ENCODE measurements at places on chromosomes 16 and 17.
A peak's percentile ranks its signal among the peaks of the same experiment; 100 is the strongest.

GRCh38 chr16:23145186-23145585 lies 4.1 kb downstream of the USP31 start:
- DNase-seq, result no peak

GRCh38 chr16:66376114-66376513 lies 9.6 kb downstream of the CDH5 start:
- no peak for DNase-seq

GRCh38 chr16:85683363-85683762 lies 5.4 kb downstream of the GINS2 start:
- DNase-seq, result no peak

DNA sequence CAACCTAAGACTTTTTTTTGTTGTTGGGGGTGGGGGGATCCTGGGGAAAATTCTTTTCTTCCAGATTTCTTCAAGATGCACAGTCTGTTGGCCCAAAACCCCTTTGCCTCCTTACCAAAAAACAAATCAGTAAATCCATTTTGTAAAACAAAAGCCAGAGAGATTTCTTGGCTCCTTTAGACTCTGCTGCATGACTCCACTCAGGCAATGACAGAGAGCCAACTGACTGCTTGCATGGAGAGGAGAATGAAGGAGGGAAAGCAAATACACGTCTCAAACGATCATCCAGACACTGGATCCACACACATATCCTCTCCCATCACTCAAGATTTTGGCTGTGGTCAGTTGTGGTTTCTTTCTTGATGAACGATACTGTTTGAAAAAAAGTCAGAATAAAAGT lies 13.8 kb downstream of the COPRS start:
- DNase-seq, result no peak

DNA sequence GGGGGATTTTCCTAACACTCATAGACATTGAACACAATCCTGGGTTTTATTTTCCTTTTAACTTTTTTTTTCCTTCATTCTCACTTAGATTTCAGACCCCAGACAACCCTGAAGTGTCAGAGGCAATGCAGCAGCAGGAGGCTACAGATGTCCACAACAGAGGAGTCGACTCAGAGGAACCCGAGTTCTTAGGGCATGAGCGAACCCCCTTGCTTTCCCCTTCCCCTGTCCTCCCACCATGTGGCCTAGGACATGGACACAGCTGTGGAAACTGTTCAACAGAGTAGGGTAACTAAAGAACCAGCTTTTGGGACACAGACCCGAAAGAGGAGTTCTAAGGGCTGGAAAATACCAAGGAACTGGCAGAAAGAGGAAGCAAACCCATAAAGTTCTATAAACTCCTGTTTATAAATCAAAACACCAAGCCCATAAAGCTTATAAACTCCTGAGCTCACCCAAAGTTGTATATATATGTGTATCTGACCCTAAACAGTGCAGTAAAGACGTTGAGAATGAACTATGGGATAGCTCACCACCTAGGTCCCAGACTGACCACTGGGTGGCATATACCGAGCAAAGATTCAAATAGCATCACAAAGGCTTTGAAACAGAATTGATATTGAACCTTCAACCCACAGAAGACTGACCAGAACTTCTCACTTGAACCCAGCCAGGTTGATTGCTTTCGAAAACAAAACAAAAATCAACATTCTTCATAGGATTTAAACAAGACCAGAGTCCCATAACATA lies 33.9 kb downstream of the CMTM4 start:
- peak; percentile 58 for DNase-seq

- no peak for DNase-seq
These were observed 53.0 kb downstream of the EPN2 start for GRCh38 chr17:19290066-19290705.

DNA sequence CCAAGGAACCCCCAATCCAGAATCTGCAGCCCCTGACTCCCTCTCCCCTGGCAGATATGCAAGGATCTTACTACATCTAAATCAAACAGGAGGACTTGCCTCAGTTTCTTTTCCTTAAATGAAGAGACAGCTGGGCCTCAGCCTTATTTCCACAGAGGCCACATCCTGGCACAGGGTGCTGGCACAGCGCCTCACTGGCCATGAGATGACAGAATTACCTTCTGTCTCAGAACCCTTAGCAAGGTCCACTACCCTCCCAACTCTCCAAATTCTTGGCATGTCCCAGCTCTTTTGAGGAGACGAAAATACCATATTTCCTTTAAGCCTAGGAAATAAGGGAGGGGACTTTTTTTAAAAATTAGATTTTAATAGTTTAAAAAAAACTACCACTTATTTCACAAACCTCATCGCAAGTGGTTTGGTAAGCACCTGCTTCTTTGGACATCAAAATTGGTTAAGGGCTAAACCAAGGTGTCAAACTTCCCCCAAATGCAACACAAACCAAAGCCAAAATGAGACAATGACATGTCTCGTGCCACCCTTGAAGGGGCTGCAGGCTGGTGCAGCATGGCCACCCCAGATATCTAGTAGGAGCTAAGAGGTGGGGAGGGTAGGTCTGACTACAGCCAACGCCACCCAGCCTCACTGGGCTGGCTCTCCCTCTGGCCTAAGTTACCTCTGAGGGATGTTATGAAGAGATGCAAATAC lies 25.3 kb downstream of the FAM117A start:
- DNase-seq, result no peak

DNA sequence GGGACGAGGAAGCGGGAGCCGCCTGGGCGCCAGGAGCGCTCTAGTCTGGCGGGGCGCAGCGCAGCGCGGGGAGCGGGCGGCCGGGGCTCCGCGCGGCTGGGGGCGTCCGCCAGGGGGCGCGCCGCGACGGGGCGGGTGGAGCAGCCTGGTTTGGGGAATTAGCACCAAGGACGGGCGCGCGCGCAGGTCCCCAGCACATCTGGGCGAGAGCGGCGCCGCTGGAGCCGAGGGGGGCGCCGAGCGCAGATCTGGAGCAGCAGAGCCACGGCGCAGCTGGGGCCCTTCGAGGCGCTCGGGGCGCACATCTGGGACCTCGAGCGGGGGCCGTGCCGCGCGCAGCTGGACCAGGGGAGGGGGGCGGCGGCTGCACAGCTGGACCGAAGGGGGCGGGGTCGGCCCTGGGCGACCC lies at the start of gene NXPH3:
Gene NXPH3 (plus strand): TSS at position 193 of the 409 bp plus-strand sequence. CDS start 349 bp downstream, outside the sequence.
- peak; percentile 61 for DNase-seq
